Activated T-cell treated with anti-CD3 and anti-CD28 coated beads, Interleukin-2, amount 50 U/mL, for 48 hours (primary cell): ENCODE measurements at places on chromosomes 1 and 21.

- no peak for DNase-seq
These were observed 8.7 kb upstream of the TDRD10 start for GRCh38 chr1:154493276-154493675.

- no peak for DNase-seq
These were observed 6.1 kb upstream of the PLA2G5 start for GRCh38 chr1:20063861-20064292.

- DNase-seq = no peak
These were observed 12.6 kb upstream of the DENND1B start for GRCh38 chr1:197787623-197788536.

- DNase-seq = peak; percentile 80
These were observed 77.9 kb downstream of the ADARB1 start for GRCh38 chr21:45152265-45152746.

GRCh38 chr1:5312293-5312674 is 657.9 kb downstream of the AJAP1 start:
- DNase-seq = no peak

DNA sequence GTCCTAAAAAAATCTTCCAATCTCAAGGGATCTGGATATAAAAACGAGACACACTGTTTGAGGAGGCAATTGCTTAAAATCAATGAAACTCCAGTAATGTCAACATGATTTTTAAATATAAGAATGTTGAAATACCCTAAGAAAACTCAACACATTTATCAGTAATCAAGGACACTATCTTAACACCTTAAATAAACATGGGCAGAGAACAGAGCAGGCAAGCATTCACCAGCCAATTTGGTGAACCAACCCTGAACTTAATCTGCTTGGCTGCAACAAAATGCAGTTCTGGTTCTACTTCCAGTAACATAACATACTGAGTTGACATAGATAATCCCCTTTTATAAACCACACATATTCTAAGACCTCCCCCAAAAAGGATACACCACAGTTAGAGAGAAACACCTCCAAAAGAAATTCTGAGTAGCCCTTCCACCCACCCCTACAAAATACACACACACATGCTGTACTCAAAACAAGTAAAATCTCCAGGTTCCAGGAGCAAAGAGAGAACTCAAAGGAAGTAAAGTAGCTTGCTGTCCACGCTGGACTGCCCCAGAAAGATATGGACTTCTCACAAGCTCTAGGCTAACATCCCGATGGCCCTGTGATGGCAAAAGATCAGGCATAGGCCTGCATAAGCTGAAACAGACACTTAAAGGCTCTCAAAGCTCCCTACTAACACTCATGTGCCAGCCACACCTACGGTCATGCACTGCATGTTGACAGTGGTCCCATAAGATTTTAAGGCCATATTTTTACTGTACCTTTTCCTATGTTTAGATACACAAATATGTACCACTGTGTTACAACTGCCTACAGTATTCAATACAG is 30.5 kb downstream of the TP53BP2 start:
- no peak for DNase-seq

DNA sequence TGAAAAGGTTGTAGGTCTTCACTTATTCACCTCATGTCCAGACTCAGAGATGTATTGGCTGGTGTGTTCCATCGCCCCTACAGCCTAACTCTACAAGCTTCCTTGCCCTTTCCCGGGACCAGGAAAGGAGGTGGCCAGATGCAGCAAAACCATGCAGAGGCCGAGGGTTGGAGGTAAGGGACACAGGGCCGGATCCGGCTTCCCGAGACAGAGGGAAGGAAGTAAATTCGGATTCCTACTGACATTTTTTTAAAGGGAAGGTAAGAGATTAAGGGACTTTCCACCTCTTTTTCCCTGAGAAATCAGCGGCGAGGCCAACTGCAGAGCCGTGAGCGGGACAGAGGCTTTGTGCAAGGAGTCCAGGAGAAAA is 12.7 kb downstream of the EPHA10 start:
- DNase-seq = no peak

GRCh38 chr1:231242516-231243198 is 1.6 kb downstream of the GNPAT start:
- DNase-seq = no peak

DNA sequence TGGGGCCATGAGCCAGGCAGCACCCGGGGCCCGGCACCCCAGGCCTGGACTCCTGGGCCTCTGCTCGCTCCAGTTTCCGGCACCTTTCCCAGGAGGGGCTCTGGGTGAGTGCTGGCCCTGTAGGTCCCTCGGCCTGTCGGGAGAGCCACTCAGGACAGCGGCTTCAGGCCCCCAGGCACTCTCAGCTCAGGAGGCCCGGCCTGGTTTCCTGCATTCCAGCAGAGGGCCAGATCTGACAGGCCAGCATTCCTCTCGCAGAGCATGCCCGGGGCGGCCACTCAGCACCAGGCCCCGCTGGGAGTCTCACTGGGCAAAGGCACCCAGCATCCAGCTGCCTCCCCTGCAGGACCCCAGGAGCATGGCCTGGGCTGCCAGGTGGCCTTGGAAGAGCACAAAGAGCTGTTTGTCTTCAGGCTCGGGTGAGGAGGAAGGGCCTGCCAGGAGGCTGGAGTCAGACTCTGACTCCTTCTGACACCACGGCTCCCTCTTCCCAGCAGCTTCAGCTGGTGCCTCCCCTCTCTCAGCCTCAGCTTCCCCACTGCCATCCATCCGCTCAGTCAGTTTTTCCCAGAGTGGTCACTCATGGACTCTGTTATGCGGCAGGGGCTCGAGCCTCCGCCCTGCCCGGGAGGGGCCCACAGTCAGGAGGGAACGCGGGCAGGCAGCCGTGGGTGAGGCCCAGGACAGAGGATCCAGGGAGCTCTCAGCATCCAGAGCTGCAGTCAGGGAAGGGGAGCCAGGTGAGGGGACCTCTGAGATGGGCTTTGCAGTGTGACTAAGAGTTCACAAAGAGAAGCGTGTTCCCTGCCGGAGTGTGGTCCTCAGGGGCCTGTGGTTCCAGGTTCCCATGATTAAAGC is 51.7 kb downstream of the WNT9A start:
- peak; percentile 12 for DNase-seq

GRCh38 chr1:107327446-107327845 is 186.6 kb downstream of the NTNG1 start:
- no peak for DNase-seq

- DNase-seq = no peak
These were observed 52.5 kb downstream of the MRPL37 start for GRCh38 chr1:54252371-54252936.

- no peak for DNase-seq
These were observed 392 bp upstream of the DMRTA2 start for GRCh38 chr1:50423670-50424000.

GRCh38 chr1:35594005-35594760 is 21.1 kb downstream of the TFAP2E start:
- no peak for DNase-seq

- peak; percentile 53 for DNase-seq
These were observed 15.3 kb upstream of the NPHP4 start for GRCh38 chr1:6007318-6008083.

GRCh38 chr1:54599211-54599823 is 24.0 kb downstream of the FAM151A start:
- no peak for DNase-seq

- no peak for DNase-seq
These were observed 16.2 kb downstream of the WASF2 start for GRCh38 chr1:27473755-27474154.

GRCh38 chr1:54173681-54174080 is 20.9 kb upstream of the CDCP2 start:
- DNase-seq = no peak

DNA sequence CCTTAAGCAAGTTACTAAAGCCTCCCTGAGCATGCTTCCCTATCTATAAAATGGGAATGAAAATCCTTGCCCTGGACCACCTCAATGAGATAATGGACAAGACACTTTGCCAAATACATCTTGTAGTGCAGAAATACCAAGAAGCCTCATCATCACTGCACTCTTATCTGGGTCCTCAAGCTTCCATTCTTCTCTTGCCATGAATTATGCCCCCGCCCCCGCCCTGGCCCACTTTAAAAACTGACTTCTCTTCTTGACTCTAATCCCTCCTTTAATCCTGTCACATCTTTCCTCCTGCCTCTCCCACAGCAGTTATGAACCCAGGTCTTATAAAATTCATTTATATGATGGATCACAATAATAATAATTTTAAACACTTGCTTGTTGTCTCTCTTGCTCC is 14.8 kb downstream of the ARHGEF11 start:
- no peak for DNase-seq

DNA sequence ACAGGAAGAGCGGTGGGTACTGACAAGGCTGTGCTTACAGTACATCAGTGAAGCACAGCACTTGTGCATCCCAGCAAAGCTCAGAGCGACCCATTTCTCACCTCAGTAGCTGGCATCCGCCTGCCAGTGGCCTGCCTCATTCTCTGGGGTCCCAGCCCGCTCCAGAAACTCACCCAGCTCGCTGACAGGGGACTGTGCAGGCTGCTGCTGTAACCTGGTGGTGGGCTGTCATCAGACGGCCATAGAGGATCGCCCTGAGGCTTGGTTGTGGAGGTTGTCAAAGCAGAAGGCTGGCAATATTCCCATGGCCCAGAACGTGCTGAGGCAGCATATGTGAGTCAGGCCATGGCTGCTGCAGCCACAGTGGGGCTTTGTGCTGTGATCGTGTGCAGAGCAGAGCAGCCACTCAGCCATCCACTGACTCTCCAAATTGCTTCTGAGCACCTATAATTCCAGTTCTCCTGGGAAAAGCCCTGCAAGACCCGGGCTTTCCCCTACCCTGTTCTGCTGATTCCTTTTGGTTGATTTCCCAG is 13.6 kb upstream of the GPR137B start:
- DNase-seq = no peak

DNA sequence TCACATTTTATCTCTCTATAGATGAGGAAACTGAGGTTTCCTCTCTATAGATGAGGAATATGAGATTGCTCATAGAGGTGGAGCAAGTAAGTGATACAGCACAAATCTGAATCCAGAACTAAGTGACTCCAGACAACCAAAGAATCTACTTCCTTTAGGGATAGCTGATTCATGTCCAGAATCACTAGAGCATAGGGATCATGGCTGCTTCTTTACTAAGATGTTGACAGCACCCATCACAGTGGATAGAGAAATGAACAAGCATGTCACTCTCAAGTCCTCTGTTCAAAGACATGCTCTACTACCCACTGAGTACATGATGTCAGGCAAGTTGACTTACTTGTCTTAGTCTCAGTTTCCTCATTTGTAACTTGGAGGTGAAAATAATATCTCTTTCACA is 116.1 kb upstream of the SPATA6 start:
- DNase-seq = no peak

GRCh38 chr21:42703965-42704364 is 50.5 kb downstream of the PDE9A start:
- no peak for DNase-seq

GRCh38 chr1:908661-909060 is 15.1 kb upstream of the SAMD11 start:
- DNase-seq = peak; percentile 12

DNA sequence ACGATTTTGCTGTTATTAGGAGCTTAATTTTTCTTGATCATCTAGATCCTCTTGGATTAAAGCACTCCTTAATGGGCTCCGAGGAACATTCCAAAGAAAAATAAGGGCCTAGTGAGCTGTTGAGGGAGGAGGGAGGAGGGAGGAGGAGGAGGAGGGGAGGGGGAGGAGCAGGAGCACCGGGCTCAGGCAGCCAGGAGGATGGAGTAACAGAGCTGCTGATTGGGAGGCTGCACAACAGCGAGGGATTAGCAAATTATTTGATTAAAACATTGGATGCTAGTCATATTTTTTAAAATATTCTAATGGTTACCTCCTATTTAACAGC is 302.1 kb upstream of the RRP15 start:
- DNase-seq = no peak

GRCh38 chr1:156511644-156512043 is 11.1 kb upstream of the MEF2D start:
- peak; percentile 53 for DNase-seq

DNA sequence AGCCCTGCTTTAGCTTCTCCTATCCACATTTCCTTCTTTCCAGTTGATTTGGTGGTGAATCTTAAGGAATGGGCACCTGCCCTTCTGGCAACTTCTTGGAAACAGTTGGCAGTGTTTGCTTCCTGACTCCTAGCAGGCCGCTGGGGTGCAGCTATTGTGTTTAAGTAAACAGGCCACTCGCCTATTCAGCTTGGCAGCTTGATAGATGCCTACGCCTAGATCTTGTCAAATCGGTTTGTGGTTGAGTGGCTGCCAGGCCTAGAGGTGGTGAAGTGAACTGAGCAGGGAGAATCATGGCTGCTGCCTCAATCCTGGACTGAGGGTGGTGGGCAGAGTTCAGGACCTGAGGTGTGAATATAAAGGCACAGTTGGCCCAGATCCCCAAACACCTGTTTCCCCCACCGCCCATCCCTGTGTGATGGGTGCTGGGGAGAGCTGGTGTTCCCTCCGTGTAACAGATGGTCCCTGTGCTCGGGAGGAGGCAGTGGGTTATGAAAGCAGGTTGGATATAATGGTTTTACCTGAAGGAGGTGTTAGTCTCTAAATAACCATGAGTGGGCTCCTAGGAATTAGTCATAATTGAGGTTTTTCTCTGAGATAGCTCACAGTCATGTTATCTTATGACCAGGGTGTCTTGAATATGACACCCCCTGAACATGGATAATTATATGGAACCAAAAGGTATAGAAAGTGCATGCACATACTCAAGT is 940 bp upstream of the PLA2G2C start:
- peak; percentile 73 for DNase-seq

DNA sequence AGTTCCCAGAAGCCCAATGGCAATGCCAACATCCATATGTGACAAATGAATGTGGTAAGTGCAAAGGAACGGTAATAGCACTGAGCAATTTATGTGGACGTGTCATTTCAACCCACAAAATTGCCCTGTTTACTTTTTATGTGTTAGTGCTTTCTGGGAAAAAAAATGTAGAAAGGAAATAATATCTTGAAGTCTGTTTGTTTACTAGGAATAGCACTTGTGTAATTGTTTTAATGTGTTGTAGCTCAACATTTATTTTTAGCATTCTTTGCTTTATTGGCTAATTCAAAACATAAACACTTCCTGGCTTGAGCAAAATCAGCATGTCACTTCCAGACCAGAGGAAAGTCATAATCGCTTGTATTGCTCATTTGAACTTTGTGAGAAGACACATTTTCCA is 224.8 kb upstream of the KCNK2 start:
- DNase-seq = no peak

- no peak for DNase-seq
These were observed 1355.7 kb upstream of the ADGRL2 start for GRCh38 chr1:80445033-80445432.

DNA sequence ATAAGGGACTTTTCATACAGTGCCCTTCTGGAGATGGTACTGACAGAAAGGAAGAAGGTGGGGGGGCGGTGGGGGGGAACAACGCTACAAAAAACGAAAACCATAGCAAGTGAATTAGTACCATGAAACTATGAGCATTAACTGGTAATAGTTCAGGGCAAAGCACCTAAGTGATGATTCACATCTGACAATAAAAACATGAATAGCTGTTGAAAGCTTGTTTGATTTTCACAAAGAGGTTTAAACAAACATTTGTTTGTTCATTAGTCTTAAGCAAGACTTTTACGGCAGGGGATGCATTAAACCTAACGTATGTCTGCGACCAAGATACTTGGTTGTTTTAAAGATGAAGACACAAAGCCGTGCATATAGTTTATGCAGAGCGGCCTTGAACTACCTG is 177.5 kb downstream of the LMO4 start:
- no peak for DNase-seq

GRCh38 chr1:184118046-184118445 is 66.5 kb downstream of the TSEN15 start:
- DNase-seq = no peak

GRCh38 chr1:54564312-54565112 is 16.5 kb downstream of the ACOT11 start:
- no peak for DNase-seq

- peak; percentile 35 for DNase-seq
These were observed 3.4 kb downstream of the MYOM3 start for GRCh38 chr1:24108334-24109165.
